ENCODE measurements at places on chromosomes 5 and 9.

DNA sequence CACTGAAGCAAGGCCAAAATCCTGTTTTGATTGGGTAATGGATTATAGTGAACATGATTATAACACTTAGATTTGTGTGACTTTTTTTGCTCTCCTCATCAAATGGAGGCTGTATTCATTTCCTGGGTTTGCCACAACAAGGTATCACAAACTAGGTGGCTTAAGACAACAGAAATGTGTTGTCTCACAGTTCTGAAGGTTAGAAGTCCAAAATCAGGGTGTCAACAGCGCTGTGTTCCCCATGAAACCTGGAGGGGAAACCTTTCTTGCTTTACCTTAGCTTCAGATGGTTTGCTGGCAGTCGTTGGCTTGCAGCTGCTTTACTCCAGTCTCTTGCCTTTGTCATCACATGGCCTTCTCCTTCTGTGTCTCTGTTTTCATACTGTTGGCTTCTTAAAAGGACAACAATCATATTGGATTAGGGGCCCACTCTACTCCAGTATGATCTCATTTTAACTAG is 32.4 kb downstream of the CDC42SE2 start:
- DNase-seq: no peak

DNA sequence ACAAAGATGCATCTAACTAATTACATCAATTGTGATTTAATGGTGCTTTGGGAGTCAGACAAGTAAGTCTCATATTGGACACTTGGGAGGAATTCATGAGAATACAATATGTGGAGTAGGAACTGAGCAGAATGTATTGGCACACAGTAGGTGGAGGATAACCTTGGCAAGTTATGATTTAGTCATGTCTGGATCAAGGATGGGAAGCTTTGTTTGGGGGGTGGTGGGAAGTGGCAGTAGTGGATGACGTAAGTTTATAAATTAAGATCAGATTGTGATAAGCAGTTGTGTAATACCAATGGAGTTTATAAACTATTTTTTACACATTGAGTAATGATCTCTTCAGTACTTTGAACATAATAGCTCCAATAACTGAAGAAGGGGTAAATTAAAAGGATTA is 67.0 kb downstream of the SGCD start:
- no peak for DNase-seq

DNA sequence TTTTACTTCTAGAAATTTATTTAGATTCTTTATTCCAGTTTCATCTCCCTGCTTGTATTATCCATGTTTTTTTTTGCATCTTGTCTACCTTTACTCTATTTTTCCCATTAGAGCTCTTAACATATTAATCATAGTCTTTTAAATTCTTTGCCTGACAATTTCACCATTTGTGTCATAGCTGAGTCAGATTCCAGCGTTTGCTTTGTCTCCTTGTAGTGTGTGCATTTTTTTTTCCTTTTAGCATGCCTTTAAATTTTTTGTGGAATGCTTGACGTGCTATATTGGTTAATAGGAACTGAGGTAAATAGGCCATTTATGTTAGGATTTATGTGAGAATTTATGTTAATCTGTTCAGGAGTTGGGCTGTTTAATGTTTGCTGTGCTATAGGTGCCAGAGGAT is 41.8 kb upstream of the NFIL3 start:
- DNase-seq: no peak

DNA sequence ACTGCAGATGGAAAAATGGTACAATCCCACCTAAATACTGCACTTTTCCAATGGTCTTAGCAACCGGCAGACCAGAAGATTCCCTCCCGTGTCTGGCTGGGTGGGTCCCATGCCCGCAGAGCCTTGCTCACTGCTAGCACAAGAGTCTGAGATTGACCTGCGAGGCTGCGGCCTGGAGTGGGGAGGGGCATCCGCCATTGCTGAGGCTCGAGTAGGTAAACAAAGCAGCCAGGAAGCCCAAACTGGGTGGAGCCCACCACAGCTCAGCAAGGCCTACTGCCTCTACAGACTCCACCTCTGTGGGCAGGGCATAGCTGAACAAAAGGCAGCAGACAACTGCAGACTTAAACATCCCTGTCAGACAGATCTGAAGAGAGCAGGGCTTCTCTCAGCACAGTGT is 221.6 kb upstream of the CTNND2 start:
- DNase-seq: no peak

- DNase-seq: no peak
These were observed 1000.2 kb downstream of the NR2F1-AS1 start for GRCh38 chr5:92580814-92581213.

DNA sequence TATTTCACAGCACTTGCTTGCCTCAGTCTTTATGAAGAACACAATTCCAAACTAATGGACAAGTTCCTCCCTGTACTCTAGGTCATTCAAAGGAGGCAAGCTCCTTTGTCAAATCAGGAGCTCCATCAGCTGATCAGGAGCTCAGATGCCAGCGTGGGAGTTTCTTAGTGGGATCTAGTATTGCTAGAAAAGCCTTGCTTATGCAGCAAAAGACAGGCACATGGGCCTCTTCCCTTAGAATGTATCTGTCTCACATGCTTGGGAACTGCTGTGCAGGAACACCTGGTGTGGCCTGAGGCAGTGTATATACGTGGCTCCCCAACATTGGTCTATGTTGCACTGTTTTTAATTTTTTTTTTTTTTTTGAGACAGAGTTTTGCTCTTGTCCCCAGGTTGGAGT is 21.4 kb upstream of the HAVCR1 start:
- DNase-seq: no peak

- no peak for DNase-seq
These were observed 18.6 kb upstream of the RICTOR start for GRCh38 chr5:39092581-39093351.

DNA sequence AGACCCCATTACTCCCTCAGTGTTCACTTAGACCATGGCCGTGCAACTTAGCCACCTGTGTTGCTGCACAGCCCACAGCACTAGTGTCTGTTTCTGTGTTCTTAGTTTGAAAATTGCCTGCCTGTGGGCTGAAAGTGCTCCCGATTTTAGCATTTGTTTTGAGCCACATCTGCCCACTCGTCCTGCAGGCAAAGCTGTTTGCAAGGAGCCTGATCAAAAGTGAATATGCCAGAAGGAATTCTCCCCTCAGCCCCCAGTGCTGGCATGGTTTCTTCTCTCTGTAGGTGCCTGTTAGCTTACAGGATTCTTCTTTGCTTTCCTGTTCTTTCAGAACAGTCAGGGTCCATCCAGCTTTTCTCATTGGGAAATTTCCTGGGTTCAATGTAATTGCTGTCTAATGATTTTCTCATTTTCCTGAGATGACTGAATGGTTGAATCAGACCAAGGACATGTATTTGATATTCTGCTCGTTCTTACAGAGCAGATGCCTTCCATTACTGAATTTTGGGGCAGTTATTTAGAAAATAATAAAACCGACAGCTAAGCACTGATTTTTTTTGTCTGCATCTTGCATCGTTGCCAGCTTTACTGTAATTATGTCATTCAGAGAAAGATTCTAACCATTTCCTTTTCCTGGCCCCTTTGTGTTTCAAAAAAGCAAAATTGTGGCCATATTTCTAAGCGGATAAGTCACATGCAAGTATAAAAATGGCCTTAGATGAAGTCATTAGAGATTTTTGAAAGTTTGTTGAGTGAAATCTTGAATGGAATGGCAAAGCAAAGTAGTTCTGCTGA is 111.1 kb upstream of the CKMT2 start:
- no peak for DNase-seq

- no peak for DNase-seq
These were observed 749.2 kb downstream of the TLE4 start for GRCh38 chr9:80320916-80321315.

- DNase-seq: peak; percentile 62
These were observed 129.0 kb upstream of the HMHB1 start for GRCh38 chr5:143682929-143683386.

GRCh38 chr9:26406676-26407075 is 485.9 kb downstream of the CAAP1 start:
- DNase-seq: no peak

- DNase-seq: no peak
These were observed 24.2 kb downstream of the C9orf50 start for GRCh38 chr9:129596541-129597331.

GRCh38 chr5:176203086-176203485 is 35.1 kb upstream of the SIMC1 start:
- no peak for DNase-seq

DNA sequence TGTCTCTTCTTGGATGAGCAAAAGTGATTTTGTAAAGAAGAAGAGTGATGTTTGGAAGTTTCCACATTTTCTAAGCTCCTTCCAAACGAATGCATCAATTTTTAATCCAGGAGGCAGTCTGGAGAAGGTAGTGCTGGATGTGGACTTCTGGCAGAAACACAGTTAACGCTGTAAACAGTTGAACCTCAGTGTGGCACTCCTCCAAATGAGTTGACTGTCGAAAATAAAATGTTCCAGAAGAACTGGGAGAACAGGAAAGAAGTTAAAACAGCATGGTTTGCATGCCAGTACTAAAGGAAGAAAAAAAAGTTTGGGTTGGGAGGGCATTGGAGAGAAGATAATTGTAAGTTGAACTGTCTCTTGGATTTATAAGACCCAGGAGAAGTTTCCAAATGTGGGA is 6.5 kb downstream of the ZNF462 start:
- DNase-seq: no peak

DNA sequence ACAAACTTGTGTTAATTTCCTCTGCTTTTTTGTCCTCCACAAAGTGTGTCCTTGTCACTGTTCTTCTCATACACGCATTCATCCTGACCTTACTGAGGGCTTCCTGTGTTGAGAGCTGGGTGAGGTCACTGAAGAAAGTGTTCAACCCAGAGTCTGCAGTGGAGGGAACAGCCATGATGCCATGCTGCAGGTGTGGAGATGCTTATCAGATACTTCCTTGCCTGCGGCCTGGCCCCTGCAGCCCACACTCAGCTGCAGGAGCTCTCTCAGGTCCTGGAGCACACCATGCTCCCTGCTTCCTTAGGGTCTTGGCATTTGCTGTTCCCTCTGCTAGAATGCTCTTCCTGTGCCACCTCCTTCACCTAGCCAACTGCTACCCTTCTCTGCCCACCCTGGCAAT is 108.1 kb upstream of the SPRY4 start:
- DNase-seq: no peak

DNA sequence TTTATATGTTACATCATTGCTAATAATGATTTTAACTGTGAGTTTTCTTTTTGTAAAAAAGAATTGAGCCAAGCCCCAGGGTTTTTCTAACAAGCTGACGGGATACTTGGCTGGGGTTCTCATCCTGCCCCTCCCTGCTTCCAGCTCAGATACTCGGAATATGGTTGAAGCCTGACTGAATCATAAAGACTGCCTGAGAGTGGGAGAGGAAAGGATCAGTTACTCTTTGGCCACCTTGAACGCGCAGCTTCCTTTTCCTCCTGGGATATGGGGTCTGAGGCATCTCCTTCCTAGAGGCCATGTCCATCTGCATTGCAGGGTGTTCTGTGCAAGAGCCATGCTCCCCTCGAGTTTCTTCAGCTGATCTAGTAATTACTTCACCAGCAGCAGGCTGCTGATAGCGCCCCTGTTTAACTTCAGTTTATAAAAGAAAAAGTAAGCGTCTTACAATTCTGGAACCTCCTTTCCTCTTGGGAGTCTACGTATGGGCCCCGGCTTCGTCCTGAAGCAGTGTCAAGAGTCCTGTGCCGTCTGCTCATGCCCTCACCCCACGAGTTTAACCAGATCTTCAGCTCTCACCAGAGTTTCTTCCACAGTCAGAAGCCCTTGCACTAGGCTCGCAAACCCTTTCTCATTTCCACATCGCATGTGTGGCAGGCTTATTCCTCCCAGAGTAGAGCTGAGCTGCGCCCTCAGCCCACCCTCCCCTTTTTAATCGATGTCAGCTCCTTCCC is 130.0 kb downstream of the MVB12B start:
- DNase-seq: no peak

- no peak for DNase-seq
These were observed 28.8 kb downstream of the CSF1R start for GRCh38 chr5:150057511-150057910.

- no peak for DNase-seq
These were observed 137.5 kb downstream of the C5orf15 start for GRCh38 chr5:133830911-133831310.

- DNase-seq: no peak
These were observed 7.6 kb downstream of the C9orf72 start for GRCh38 chr9:27565696-27566095.

GRCh38 chr5:132979367-132979940 is 16.0 kb upstream of the AFF4 start:
- DNase-seq: no peak

DNA sequence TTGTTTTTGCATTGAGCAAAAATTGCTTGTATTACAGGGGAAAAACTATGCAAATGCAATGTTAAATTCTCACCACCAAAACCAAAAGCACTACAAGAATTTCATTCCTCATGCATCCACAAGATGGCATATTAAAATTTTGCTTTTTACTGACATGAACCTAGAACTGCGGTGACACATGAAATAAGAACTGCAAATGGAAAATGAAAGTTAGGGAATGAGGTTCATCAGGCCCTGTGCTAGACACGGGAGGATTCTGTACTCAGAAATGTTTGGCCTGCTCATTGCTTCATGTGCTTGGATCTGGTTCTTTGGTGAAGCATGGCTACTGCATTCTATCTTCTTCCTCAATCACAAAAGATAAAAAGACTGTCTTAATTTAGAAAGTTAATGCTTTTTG is 9.1 kb upstream of the RFK start:
- DNase-seq: peak; percentile 69

DNA sequence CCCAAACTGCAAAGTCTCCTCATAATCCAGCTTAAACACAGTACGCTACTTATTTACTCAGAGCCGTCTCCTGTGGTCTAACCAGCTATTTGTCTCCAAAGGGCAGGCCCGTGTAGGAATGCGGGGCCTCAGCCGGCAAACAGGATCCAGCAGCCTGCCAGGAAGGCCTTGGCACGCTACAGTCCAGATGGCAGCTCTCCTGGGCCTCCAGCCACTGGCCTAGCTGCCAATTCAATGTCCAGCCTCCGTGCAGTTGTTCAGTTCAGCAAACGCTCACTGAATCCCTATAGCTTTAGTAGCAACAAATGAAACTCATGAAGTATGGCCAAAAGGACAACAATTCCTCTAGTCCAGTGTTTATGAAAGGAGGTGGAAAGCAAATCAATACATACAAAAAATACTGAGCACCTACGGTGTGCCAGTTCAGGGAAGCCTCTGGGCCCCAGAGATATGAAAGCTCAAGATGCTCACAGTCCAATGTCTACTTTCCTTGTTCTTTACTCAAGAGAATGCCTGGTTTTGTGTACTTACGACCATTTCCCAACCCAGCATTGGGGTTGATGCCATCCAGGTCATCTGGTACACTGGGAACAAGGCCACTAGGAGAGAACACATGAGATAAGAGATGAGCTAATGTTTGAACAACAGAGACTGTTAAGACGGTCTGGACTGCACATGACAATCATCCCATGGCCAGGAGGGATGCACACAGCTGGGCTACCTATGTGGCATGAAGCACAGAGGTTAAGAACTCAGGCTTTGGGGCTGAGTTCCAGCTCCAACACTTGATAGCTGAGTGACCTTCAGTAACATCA is 8.3 kb downstream of the CDK5RAP2 start:
- DNase-seq: no peak

GRCh38 chr5:164335837-164336236 is 830.4 kb downstream of the MAT2B start:
- DNase-seq: no peak

Data from fibroblast of skin of left biceps (primary cell).